Neural progenitor cell (in vitro differentiated cells): ENCODE measurements at places on chromosomes 11 and 22. TPM values are rescaled to one million over a fixed set of nuclear protein-coding genes. Genes with fewer than 3 reads are reported as not detected.

- H3K4me1 ChIP-seq, result peaks cover 21% of the 10 kb centered on the region
- no peak overlapping the region for H3K4me3 ChIP-seq
- peak; percentile 79 for DNase-seq
- no peaks in the 10 kb centered on the region for H3K36me3 ChIP-seq
- no peaks in the 10 kb centered on the region for H3K27me3 ChIP-seq
These were observed 12.9 kb upstream of the FAT3 start for GRCh38 chr11:92211576-92212167.

DNA sequence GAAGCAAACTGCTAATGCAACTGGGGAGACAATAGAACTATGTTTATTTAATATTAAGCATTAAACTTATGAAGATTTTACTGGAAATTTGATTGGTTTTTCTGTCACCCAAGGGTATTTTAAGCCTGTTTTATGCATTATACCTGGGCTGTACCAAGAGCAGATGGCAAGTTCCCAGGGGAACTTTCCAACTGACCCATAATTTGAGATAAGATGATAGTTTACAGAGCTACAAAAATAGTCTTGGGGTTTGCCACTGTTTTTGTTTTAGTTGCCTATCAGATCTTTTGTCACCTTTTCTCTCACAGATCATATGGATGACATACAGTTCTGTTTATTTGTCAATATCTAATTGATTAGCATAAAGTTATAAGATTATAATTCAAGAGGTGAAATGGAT is 43.9 kb downstream of the PDE3B start:
- H3K4me1 ChIP-seq, result no peaks in the 10 kb centered on the region
- no peaks in the 10 kb centered on the region for H3K27me3 ChIP-seq
- no peak overlapping the region for H3K27ac ChIP-seq
- H3K4me3 ChIP-seq, result no peak overlapping the region
- no peaks in the 10 kb centered on the region for H3K36me3 ChIP-seq

- H3K4me3 ChIP-seq, result peak within 1 kb of the TSS; percentile 69
- H3K36me3 ChIP-seq, result no peaks in the 10 kb centered on the region
- DNase-seq, result peak; percentile 69
- peaks cover 17% of the 10 kb centered on the region for H3K4me1 ChIP-seq
These were observed at the start of gene PHOX2A for GRCh38 chr11:72244060-72244360. Gene PHOX2A (minus strand): TSS chr11:72244176. CDS start chr11:72244004, 172 bp downstream.

Gene TTLL1
- 9.4 and 16.0 TPM in 2 replicates for total RNA-seq

Gene PATE2
- 0.24 TPM in 1 of 2 replicates, not detected in the other for total RNA-seq

DNA sequence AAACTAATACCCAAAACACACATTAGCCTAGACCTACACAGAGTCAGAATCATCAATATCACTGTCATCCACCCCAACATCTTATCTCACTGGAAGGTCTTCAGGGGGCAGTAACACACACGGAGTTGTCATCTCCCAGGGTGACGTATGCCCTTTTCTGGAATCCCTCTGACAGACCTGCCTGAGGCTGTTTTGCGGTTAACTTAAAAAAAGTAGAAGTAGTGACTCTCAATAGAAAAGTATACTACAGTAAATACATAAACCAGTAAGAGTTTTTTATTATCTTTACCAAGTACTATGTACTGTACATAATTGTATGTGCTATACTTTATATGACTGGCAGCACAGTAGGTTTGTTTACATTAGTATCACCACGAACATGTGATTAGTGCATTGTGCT is 80.5 kb downstream of the PGR start:
- no peak for DNase-seq
- H3K4me1 ChIP-seq, result peaks cover 6% of the 10 kb centered on the region
- H3K36me3 ChIP-seq, result no peaks in the 10 kb centered on the region
- no peak overlapping the region for H3K4me3 ChIP-seq
